ENCODE measurements at places on chromosomes 6 and 20.

GRCh38 chr6:151689499-151690201, 117.8 kb upstream of the ESR1 start:
- DNase-seq, result no peak

DNA sequence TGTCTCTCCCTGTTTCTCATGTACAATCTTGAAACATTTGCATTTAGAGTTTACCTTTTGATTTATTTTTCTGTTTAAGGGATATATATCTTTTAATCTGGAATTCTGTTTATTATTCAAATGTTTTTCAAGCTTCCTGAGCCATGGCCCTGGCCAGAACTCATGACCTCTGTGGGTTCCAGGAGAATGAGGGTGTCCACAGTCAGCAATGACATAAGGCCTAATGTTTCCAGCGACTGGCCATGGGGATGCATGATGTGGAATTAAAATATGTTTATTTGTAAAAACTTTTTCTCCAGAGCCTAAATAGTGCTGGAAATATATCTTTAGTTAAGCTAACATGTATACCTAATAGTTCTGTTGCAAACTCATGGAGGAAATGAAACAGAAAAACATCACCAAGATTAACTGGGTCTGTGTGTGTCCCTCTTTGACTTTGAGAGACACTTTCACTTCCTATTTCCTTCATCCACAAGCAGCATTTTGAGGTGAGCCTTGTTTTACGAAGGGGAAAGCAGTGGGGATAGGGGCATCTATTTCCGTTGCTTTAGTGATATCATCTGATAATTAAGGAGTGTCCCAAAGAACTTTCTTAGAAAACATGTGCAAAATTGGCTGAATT, 87.6 kb downstream of the SMOC2 start:
- no peak for DNase-seq

DNA sequence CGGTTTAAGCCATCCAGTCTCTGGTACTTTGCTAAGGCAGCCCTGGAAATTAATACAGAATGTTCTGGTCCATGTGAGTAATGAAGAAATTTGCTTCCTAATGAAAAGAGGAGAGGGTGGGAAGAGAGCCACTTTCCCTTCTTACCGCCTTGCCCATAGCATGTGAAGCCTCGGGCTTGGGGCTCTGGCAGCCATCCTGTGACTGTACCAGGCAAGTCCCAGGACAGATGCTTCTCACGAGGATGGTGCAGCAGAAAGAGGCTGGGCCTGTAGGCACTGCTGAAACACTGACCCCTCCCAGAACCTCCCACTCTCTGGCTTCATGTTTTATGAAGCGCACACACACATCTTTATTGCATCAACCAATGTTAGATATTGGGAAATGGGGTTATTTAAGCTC, 74.8 kb downstream of the IYD start:
- DNase-seq, result no peak

GRCh38 chr6:163947276-163947675, 532.8 kb downstream of the QKI start:
- no peak for DNase-seq

DNA sequence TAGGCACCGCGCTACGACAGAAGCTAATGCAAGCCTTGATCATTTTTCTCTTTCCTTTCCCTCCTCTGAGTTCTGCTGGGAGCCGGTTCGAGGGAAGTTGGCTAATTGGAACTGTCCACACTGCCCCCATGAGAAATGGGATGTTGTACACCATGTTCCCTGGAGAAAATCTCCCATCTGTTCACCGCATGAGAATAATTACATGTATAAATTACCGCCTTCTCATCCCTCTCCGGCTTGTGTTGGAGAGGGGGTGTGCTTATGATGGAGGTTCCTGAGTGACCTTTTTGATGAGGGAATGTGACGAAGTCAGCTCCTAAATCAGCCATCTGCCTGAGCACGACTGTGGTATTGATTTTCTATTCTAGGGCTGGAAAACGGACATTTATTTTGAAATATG, 320.2 kb upstream of the SULF2 start:
- DNase-seq, result no peak

DNA sequence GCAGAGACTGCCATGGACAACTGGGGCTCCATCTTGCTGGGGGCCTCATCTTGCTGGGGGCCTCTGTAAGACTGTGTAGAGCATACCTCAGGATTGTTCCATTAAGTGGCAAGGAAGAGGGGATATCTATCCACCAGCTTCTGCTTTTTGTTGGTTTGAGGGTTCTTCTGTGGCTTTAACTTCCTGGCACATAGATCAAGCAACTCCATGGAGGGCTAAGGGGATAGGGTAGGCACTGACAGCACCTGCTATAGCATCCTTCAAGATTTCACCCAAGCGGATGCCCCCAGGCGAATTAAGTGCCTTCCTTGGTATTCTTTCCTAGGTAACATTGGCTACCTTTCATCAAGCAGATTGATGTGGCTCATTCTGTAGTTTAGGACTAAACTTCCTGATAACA, 3.8 kb upstream of the LRRN4 start:
- no peak for DNase-seq

DNA sequence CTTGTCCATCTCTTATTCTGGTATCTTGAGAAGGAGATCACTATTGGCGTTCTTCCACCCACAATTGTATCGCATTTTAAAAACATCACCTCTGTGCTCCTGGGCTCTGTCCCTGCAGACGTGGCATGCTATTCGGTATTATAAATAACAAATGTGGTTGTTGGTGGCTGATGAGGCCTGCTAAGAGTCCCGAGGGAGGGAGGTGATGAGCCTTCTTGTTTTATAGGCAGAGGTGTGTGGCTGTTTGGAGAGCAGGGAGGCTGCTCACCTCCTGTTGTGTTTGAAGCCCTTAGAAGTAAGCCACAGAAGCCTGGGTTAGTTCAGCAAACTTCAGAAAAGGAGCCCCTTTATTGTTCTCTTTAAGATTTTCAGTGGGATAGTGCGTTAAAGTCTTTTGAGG, 15.6 kb downstream of the MANBAL start:
- no peak for DNase-seq

GRCh38 chr6:52162940-52163908, 23.0 kb upstream of the IL17A start:
- no peak for DNase-seq

DNA sequence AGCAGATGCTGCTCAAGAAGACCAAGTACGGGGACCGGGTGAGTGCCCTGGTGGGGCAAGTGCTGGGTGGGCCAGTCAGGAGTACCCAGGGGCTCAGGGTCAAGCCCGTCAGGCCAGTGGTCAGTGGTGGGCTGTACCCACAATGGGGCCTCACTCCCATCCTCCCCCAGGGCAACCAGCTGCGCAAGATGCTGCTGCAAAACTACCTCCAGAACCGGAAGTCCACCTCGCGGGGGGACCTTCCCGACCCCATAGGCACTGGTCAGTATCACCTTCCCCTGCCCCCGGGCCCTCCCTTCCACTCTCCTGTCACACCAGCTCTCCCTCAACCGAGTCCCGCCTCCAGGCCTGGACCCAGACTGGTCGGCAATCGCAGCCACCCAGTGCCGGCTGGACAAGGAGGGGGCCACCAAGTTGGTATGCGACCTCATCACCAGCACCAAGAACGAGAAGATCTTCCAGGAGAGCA, 27.0 kb downstream of the UQCC2 start:
- DNase-seq, result no peak

GRCh38 chr6:7048894-7049293, 58.9 kb upstream of the RREB1 start:
- no peak for DNase-seq

GRCh38 chr20:3071610-3072529, at the start of gene OXT:
Gene OXT, plus strand, starts transcription at chr20:3071620. Its CDS starts 36 bp downstream, at chr20:3071656.
- no peak for DNase-seq

DNA sequence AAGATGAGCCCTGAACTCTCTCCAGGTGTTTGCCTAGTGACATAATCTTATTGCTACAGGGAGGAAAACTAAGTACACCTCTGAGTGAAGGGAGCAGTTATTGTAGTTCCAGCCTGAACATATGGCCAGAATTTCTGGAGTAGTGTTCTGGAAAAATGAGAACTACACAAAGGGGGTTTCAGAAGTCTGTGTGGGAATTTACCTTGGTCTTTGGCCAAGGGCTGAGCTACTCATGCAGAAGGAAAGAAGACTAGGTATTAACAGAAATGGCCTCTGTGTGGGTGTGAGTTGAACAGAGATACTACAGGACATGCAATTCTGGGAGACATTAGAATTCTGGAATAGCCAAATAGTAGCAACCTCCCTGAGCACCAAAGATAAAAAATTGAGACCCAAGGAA, 1009.7 kb upstream of the GJE1 start:
- DNase-seq, result no peak

GRCh38 chr6:12459945-12460661, 169.9 kb downstream of the EDN1 start:
- no peak for DNase-seq

- no peak for DNase-seq
Measured at GRCh38 chr20:3382836-3383235, 24.6 kb downstream of the DNAAF9 start.

DNA sequence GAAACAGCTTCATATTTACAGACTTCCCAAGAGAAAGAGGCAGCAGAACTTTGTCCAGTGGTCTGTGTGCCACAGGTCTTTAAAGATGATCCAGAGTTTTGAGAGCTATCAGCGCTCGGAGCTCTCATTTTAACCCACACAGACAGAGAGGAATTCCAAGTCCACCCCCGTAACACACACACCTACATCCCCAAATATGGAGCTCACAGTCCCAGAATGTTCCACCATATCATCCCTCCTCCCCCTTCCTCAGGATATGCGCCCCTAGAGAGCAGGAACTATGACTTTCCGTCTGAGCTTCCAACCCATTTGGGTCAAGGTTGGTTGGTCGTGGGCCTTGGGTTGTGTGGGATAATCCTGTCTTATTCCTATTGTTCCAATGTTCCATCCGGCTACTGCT, at the start of gene DEFB128:
Gene DEFB128, minus strand, starts transcription at position 101 of the 400 bp plus-strand sequence. Its CDS starts 88 bp downstream, at position 13.
- no peak for DNase-seq

- DNase-seq, result no peak
Measured at GRCh38 chr6:14544666-14545065, 427.1 kb downstream of the CD83 start.

- no peak for DNase-seq
Measured at GRCh38 chr20:48459722-48460395, 367.9 kb downstream of the PREX1 start.

DNA sequence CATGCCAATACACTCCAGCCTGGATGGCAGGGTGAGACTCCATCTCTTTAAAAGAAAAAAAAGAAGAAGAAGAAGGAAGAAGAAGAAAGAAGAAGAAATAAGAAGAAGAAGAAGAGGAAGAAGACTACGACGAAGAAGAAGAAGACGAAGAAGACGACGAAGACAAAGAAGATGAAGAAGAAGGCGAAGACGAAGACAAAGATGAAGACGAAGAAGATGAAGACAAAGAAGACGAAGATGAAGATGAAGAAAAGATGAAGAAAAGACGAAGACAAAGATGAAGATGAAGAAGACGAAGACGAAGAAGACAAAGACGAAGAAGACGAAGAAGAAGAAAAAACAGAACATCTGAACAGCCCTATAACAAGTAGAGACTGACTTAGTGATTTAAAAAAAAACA, 33.0 kb downstream of the TRPC4AP start:
- no peak for DNase-seq

DNA sequence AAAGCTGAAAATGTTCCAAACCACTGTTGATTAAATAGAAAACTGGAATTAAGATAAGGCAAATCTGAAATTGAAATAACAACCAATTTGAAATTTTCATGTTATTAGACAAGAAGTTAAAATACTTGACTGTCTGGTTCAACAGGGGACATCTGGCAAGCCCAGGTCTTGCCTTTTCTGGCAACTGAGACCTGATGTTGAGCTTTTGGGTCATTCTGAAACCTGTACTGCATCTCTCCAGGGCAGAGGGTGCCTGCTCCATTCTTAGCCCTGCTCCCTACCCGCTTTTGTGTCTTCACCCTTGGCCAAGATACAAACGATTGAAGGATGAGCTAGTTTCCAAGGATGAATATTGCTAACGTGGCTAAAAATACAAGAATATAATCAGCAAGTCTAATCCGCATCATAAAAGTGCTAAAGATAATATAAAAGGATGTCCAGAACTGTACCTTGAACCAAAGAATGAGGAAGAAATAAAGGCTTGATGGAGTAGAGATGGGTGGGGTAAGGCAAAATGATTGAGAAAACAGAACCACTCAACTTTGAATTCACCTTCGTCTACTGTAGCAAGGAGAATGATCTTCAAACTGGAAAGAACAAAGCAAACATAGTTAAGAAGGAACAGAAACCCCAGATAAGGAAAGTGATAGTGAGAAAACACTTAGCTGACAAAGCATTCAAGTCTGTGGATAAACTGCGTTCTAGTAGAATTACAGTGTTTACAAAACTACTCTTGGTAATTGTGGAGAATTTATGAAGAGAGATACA, 109.8 kb upstream of the MAN1A1 start:
- no peak for DNase-seq

GRCh38 chr6:14305624-14306023, 188.1 kb downstream of the CD83 start:
- DNase-seq, result no peak

GRCh38 chr20:25203089-25203488, 7.6 kb downstream of the ENTPD6 start:
- DNase-seq, result no peak

DNA sequence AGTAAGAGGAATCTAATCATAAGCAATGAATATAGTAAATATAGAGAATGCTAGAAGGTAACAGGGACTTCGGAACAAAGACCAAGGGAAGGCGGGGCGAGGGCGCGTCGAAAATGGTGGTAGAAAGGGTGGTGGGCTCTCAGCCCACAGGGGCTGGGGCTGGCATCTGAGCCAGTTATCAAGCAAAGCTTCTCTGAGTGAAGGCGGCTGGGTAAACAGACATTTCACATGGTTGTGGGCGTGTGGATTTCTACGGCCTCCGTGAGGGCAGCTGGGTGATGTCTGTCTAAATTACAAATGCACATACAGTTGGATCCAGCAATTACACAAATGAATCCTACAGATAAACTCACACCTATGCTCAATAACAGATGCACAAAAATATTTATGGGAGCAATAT, 56.6 kb downstream of the TOX2 start:
- no peak for DNase-seq

Data from K562 (cell line).